ENCODE measurements at places on chromosomes 3 and 15.

GRCh38 chr3:61415201-61415600 is 146.2 kb upstream of the PTPRG start:
- DNase-seq: no peak

GRCh38 chr3:178699810-178700209 is 163.6 kb downstream of the KCNMB2 start:
- peak; percentile 14 for DNase-seq

GRCh38 chr3:186931532-186932280 is 1.4 kb downstream of the ST6GAL1 start:
- no peak for DNase-seq

GRCh38 chr3:83023086-83023485 is 1261.6 kb upstream of the GBE1 start:
- no peak for DNase-seq

GRCh38 chr15:73227433-73228056 is 141.2 kb downstream of the HCN4 start:
- no peak for DNase-seq

DNA sequence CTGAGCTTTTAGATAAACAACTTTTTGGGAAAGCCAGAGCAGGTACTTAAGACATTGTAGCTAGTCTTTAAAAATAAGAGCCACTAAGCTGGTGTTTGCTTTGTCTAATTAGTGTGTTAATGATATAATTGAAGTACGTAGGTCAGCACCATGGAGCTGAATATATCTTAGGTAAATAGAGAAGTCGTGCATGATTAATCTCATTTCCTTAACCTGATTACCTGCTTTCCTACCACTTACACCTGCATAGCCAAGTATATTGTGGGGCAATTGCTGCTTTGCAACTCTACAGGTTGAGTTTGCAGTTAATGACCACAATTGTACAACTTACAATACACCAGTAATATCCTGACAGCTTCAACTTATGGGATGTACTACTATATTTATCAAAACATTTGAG is 17.6 kb upstream of the TOPAZ1 start:
- no peak for DNase-seq

GRCh38 chr15:39589193-39589814 is 8.4 kb downstream of the THBS1 start:
- DNase-seq: no peak

DNA sequence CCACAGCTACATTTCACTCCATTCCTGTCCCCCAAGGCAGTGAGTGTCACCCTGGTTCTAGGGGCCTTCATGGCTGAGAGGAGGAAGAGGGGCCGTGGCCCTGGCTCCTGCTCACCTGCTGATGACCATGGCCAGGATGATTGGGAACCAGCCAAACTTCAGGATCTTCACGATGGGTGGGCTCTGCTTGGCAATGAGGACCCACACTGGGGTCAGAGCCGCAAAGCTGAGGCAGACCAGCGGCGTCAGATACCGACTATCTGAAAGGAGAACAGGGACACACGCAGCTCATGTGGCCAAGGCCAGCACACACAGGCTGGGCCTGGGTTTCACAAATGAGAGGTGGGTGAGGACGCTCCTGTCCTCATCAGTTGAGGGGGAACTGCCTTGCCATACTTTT is 47.6 kb downstream of the ROPN1B start:
- no peak for DNase-seq

GRCh38 chr3:65126527-65127410 is 439.0 kb upstream of the ADAMTS9 start:
- DNase-seq: peak; percentile 76

- no peak for DNase-seq
These were observed 2.3 kb upstream of the TUSC2 start for GRCh38 chr3:50330330-50330729.

- no peak for DNase-seq
These were observed 29.6 kb upstream of the BBX start for GRCh38 chr3:107493134-107493533.

DNA sequence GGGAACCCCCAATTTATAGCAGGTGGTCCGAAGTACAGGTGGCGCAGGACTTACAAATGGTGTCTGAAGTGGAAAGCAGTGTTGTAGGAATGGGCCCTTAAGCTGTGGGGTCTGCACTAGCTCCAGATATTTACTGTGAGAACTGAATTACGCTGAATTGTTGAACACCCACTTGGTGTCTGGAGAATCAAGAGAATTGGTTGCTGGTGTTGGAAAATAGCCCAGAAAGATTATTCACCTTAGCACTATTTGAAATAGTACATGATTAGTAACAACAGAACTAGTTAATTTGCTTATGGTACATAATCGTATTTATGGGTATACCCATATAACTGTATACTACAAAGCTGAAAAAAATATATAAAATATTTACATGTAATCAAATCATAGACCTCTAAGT is 64.8 kb downstream of the ADAM10 start:
- DNase-seq: peak; percentile 9

- no peak for DNase-seq
These were observed 162.1 kb downstream of the FOXP1 start for GRCh38 chr3:71421475-71421819.

DNA sequence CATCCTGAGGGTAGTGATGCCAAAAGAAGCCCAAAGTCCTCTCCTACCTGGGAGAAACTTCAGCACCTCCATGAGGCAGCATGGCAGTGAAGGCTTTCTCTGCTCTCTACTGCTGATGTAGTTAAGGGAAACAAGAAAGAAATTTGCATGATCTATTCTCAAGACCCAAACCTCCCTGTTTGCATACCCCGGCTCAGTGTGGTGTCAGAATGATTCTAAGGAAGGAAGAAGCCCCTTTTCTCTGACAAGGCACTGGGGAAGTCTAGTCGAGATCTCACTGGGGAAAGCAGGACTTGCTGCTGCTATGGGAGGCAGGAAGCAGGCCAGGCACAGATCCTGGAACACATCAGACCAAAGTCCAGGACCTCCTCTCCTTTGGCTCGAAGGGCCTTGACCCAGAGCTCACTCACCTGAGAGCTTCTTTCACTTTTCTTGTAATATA is 89.4 kb upstream of the ICE2 start:
- no peak for DNase-seq
